Activated CD4-positive, alpha-beta memory T cell treated with anti-CD3 and anti-CD28 coated beads for 36 hours (primary cell): ENCODE measurements at places on chromosomes 7 and 10. TPM values are rescaled to one million over a fixed set of nuclear protein-coding genes. Genes with fewer than 3 reads are reported as not detected.
A peak's percentile ranks its signal among the peaks of the same experiment; 100 is the strongest.

GRCh38 chr10:51462076-51462779 lies 237.2 kb downstream of the CSTF2T start:
- DNase-seq = no peak

GRCh38 chr7:81672872-81673271 lies 97.0 kb downstream of the HGF start:
- no peak for DNase-seq

- DNase-seq = peak; percentile 40
These were observed 482 bp downstream of the CCDC6 start for GRCh38 chr10:59905731-59906416.

DNA sequence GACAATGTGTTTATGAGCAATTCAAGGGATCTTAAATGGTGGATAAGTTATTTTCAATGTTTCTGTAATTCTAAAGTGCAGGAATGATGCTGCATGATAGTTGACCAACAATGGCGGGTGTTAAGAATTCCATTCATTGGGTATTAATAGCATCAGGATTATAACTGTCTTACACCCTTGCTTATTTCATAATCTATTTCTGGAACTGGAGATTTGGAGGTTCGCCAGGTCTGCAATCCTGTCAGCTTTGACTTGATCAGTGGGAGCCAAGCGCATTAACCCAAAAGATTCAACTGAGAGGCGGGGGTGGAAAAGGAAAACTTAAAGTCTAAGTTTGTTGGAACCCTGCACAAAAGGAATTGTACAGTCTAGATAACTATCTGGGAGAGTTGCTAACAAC lies 114.9 kb upstream of the ZEB1 start:
- DNase-seq = no peak

DNA sequence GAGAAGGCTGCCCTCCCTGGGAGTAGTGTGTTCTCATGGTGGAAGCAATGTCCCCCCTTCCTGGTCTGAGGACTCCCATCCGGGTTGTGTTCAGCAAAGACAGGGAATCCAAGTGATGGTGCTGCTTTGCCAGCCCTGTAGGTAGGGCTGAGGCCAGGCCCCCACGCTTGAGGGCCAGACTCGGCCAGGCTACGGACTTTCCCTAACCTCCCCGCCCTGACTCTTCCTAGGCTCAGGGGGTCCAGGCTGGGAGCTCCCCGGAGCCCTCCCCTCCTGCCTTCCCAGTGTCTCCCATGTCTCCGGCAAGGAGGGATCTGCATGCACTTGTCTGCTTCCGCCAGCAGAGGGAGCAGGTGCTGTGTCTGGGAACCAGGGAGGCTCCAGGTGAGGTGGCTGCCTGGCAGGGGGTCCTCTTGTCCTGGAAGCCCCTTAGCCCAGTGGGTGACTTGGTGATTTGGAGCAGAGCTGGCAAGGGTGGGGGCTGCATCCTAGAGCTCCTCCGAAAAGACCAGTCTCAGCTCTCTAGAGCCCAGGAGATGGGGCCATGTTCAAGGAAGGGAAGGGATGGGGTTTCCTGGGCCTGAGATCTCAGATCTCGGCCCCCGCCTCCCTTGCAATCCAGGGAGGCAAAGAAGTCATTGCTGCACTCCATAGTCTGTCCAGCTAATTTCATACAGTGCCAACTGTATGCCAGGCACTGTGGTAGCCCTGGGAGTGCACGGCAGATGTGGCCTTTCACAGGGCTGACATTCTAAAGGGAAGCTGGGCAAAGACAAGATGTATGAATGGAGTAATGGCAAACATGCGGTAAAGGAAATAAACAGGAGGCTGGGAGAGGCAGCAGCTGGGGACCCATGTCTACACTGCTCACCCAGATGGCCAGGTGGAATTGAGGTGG lies 20.3 kb upstream of the SFRP5 start:
- peak; percentile 81 for DNase-seq

GRCh38 chr10:4596951-4597350 lies 229.1 kb upstream of the AKR1E2 start:
- no peak for DNase-seq

DNA sequence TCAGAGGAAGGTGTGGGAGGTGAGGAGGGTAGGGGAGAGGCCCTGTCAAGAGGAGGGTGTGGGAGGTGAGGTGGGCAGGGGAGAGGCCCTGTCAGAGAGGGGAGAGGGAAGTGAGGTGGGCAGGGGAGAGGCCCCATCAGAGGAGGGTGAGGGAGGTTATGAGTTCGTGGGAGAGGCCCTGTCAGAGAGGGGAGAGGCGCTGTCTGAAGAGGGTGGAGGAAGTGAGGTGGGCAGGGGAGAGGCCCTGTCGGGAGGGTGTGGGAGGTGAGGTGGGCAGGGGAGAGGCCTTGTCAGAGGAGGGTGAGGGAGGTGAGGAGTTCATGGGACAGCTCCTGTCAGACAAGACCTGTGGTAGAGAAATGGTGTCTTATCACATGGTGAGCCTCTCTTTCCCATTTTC lies 74.4 kb downstream of the INPP5A start:
- peak; percentile 49 for DNase-seq

DNA sequence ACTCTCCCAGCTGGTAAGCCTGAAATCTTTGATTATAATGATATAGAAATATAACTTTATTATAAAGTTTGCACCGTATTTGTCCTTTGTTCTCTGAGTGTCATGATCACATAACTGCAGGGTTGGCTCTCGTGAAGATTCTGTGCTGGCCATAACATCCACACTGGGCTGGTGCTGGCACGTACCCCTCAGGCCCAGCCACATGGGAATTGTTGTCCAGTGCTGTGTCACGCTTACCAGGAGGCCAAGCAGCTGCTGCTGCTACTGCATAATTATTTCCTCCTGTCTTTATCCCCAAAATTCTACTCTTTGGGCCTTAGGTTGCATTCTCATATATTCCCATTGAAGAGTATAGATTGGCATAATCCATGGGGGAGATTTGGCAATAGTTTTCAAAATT lies 20.8 kb upstream of the UCN3 start:
- DNase-seq = no peak

DNA sequence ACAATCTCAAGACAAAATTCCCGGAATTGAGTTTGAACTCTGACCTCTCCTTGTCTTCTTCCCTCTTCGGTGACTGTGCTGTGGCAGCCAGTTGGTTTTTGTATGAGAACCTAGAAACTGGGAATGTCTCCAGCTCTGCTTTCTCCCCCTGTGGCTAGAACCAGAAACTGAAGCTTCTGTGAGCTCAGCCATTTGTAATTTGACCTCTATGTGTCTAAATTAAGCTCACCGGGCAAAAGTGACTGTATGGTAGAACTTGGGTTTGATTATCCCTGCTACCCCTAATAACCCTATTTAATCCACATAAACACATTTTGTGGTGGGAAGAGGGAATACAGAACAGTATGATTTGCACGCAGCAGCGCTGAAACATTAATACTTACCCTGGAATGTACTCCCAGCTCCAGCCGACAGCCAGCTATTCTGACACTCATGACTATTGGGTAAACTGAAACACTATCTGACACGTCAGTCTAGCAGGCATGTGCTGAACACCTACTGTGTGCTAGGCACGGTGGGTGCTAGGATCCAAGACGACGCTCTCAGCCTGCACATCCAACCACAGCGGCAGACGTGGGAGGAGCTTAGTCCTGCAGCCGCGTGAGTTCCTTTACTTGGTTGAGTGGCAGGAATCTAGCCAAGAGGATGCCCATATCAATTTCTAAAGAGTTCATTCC lies 324.8 kb downstream of the SFMBT2 start:
- no peak for DNase-seq

DNA sequence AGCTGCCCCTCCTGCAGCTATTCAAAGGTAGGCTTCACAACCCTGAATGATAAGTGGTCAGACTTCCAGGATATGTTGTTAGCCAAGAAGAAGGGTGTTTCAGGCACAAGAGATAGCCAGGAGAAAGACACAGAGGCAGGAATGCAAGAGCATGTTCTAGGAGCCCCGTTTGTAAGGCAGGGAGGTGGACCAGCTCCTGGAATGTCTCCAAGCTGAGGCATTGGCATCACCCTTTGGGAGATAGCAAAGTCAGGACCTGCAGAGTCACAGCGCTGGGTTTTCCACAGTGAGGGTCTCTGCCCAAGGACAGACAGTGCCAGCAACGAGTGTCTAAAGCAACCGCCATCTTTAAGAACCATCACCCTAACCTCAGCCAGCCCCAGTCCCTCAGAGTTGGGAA lies 484.5 kb upstream of the ZMIZ1 start:
- no peak for DNase-seq

GRCh38 chr10:5944389-5945189 lies 32.8 kb downstream of the IL15RA start:
- no peak for DNase-seq

- no peak for DNase-seq
These were observed 48.8 kb upstream of the PSAP start for GRCh38 chr10:71899665-71900412.

GRCh38 chr7:23242321-23242720 lies 4.3 kb upstream of the GPNMB start:
- DNase-seq = no peak

DNA sequence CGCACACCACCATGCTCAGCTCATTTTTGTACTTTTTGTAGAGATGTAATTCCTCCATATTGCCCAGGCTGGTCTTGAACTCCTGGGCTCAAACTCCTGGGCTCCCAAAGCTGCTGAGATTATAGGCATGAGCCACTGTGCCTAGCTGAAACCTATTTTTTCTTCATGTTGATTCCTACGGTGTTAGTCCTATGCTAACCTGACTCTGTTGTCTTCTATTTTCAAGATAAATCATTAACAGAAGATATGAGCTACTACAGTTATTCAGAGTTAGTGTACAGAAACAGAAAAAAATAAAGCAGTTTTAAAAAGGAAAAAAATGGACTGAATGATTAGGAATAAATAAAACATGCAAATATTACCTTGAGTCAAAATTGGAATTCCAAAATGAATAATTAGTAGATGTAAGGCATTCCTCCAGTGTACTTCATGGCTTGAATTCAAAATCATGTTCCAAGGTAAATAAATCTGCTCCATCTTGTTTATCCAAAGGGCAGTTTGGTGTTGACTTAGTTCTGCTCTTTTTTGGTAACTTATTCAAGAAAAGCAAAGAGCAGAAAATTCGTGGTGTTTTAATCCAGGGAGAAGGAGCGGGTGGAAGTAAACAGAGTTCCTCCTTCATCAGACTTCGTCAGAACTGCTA lies 185.8 kb downstream of the CACNB2 start:
- no peak for DNase-seq

GRCh38 chr10:18264466-18265050 lies 124.3 kb downstream of the CACNB2 start:
- DNase-seq = no peak

GRCh38 chr10:13718820-13719219 lies 132.1 kb downstream of the PRPF18 start:
- DNase-seq = no peak

DNA sequence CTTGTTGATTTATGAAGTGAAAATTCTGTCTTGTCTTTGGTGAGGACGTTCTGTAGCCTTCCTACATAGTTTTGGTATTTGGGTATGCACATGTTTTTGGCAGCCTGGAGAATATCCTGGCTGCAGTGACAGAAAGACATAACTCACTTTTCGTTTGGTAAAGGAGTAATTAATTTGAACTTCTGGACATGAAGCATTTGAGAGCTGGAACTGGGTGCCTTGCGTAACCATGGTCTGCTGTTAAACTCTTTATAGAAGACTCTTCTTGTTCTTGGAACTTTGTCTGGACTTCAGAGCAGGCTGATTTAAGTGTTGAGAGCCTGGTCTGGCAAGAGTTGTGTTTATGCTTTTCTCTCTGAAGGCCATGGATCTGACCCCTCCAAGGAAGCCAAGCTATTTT lies 231.3 kb downstream of the LRMDA start:
- no peak for DNase-seq

- DNase-seq = no peak
These were observed 69.4 kb downstream of the ZRANB1 start for GRCh38 chr10:125011171-125011925.

GRCh38 chr10:112532956-112533355 lies 85.9 kb downstream of the VTI1A start:
- no peak for DNase-seq

GRCh38 chr7:32163896-32164295 lies 93.7 kb upstream of the PDE1C start:
- no peak for DNase-seq

Gene CALHM2
- total RNA-seq = 21.6 TPM

Gene ASB10
- not detected for total RNA-seq

Gene PAPSS2
- 0.22 TPM for total RNA-seq

Gene CCL24
- total RNA-seq = not detected

Gene NUPR2
- not detected for total RNA-seq

Gene LOXL4
- not detected for total RNA-seq

Gene CNTNAP2
- not detected for total RNA-seq

Gene ZNRF2
- total RNA-seq = 9.6 TPM

Gene TMEM176A
- total RNA-seq = not detected

Gene TAS2R4
- 0.62 TPM for total RNA-seq

Gene HGF
- not detected for total RNA-seq

Gene SLC29A4
- total RNA-seq = 0.56 TPM
